ENCODE measurements at places on chromosomes 2 and 18.
A peak's percentile ranks its signal among the peaks of the same experiment; 100 is the strongest.

GRCh38 chr2:44555700-44556099 is 194.0 kb downstream of the CAMKMT start:
- no peak for DNase-seq

DNA sequence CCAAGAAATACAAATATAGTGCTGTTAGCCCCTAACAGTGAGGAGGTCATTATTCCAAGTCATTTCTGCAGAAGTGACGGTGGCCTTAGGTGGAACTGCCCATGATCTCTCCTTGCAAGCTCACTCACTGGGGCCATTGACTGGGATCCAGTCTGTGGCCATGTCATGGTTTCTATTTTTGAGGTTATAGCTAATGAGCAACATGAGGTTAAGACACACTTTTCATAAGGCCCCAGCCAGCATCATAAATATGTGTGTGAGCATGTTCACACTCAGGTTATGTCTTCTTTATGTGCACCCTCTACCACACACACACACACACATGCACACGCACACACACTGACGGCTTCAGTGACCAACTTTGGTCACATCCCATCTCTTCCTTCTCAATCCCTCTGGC is 484 bp downstream of the AFF3 start:
- DNase-seq = no peak

DNA sequence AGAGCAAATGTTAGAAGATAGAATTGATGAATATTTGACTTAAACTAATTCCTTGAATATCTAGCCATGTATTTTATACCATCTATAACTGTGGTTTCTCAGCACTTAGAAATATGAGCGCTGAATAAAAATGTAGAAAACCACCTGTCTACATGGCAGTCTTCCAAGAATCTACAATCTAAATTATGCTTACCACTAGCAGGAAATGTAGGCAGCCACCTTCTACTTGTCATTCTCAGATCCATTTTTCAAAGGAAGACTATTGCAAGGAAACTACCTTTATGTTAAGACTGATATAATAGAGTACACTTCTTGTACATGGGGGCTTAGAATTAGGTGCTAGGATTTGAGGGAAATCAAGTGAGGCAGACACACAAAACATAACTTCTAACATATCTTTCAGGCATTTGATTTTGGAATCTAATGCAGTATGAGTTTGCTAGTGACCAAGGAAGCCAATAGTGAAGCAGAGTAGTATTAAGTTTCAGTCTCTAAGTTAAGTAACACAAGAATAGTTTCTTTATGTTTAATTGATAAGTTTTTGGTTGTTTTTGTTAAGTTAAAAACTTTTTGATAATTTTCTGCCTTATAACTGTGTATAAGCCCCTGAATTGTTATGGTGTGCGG is 175.9 kb upstream of the ITGA4 start:
- peak; percentile 59 for DNase-seq

DNA sequence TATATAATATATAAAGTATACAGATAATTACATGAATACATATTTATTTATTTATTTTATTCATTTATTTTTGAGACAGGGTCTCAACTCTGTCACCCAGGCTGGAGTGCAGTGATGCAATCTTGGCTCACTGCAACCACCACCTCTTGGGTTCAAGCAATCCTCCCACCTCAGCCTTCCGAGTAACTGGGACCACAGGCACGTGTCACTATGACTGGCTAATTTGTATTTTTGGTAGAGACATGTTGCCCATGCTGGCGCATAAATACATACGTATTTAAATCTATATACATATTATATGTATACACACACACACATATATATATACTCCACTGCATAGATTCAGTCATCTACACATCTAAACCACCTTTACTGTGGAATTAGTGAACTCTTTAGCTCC is 20.6 kb upstream of the NDUFV2 start:
- DNase-seq = no peak

DNA sequence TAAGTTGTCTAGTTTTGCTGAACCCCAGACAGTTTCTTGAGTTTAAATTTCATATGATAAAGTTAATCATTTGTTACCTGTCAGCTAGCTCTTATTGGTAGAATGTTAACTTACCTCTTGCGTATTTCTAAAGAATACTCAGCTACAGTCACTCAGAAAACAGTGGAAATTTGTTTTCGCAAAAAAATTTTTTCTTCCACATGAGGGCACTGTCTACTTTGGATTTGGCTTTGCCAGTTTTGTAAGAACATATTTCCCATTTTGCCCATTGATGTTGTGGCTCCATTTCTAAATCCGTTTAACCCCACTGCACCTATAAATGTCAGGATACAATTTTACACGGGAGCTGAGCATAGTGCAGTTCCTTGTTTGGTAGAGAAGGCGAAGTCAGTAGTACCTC is 19.1 kb upstream of the GCFC2 start:
- no peak for DNase-seq

DNA sequence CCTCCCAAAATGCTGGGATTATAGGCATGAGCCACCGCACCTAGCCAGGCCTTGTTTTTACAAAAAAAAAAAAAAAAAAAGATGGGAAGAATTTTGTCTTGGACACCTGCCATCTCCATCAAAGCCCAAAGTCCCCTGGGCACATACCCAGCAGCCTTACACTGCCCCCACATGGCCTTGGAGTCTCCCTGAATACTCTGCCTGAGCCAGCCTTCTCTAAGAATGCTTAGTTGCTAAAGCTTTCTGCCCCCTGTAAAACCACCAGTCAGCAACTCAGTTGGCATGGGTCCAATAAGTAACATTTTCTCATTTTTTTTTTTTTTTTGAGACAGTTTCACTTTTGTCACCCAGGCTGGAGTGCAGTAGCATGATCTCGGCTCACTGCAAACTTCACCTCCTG is 40.6 kb downstream of the SPC25 start:
- DNase-seq = no peak

DNA sequence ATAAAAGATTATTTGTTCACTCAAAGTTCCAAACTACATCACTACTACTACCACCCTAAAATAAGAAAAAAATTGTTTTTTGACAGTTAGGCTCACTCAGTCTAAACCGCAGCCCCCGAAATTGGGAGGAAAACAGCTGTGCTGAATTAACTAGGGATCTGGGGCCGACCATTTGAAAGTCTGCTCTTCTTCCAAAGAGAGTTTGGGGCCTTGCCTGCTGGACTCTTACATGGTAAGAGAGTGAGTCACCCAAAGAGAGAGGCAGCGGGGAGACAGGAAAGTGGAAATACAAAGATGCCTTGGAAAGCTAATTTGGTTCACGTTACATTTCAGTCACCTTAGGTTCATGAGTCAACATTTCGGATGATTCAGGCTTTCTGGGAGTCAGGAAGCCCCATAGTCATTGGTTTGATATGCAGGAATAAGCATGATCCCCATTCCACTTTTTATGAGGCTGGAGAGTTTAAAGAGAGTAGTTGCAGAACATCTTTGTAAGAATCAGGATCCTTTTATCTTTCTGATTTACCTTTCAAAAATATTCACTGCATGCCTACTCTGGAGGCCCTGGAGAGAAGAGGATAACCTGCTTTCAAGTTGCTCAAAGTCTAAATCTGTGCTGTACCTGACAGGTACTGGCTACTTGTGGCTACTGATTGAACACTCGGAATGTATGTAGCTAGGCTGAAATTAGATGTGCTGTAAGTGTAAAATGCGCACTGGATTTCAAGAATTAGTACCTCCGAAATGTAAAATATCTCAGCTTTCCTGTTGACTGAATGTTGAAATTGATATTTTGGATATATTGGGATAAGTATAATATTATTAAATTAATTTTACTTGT is 995 bp upstream of the RTN4 start:
- no peak for DNase-seq

DNA sequence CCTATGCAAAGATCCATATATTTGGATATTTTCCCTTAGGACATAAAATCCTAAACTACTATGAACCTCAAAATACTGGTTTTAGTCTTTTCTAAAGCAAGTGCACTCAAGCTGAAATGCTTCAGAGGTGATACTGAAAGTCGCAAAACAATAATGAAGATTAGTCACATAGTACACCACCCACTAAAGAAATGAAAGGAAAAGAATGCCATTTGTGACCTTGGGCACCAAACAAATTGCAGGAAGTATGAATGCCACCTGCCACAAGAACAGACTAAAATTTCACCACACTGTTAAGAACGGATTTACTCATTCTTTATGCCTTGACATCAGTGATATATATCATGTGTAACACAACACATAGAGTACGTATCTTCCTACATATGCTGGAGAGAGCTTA is 161.5 kb downstream of the ZNF521 start:
- no peak for DNase-seq

- no peak for DNase-seq
Measured at GRCh38 chr2:199926806-199927205, 15.7 kb downstream of the C2orf69 start.

- DNase-seq = no peak
Measured at GRCh38 chr2:168085801-168086361, 161.5 kb downstream of the STK39 start.

- peak; percentile 47 for DNase-seq
Measured at GRCh38 chr2:161237392-161238264, 70.6 kb upstream of the PSMD14 start.
